ENCODE measurements at places on chromosomes 1 and 21.

GRCh38 chr1:228508840-228509415 lies 21.7 kb downstream of the RNF187 start:
- no peak for DNase-seq

DNA sequence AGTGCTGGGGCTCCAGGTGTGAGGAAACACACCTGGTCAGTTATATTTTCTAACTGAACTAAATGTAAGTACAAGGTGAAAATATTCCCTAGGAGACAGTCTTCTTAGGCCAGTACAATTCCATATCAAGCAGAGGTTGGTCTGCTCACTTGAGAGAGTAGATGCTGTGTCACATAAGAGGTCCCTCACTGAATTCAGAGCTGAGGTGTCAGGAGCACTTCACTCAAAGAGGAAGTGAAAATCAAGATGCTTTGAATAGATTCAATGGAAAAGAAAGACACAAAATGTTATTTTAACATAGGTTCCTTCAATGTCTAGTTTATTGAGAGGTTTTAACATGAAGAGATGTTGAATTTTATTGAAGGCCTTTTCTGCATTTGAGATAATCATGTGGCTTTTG lies 4.3 kb upstream of the FCRL3 start:
- no peak for DNase-seq

- DNase-seq, result no peak
These were observed 188.1 kb downstream of the TNR start for GRCh38 chr1:175555266-175555665.

GRCh38 chr1:85465099-85465785 lies at the start of gene DDAH1:
Gene DDAH1 (minus strand): TSS chr1:85465159. CDS start chr1:85465045, 114 bp downstream.
- no peak for DNase-seq

GRCh38 chr1:67883069-67883468 lies 49.8 kb upstream of the GNG12 start:
- no peak for DNase-seq

- DNase-seq, result no peak
These were observed 6.6 kb downstream of the SORT1 start for GRCh38 chr1:109391157-109391556.

All from T follicular helper cell (primary cell).